ENCODE measurements at places on chromosomes 1 and 21.

DNA sequence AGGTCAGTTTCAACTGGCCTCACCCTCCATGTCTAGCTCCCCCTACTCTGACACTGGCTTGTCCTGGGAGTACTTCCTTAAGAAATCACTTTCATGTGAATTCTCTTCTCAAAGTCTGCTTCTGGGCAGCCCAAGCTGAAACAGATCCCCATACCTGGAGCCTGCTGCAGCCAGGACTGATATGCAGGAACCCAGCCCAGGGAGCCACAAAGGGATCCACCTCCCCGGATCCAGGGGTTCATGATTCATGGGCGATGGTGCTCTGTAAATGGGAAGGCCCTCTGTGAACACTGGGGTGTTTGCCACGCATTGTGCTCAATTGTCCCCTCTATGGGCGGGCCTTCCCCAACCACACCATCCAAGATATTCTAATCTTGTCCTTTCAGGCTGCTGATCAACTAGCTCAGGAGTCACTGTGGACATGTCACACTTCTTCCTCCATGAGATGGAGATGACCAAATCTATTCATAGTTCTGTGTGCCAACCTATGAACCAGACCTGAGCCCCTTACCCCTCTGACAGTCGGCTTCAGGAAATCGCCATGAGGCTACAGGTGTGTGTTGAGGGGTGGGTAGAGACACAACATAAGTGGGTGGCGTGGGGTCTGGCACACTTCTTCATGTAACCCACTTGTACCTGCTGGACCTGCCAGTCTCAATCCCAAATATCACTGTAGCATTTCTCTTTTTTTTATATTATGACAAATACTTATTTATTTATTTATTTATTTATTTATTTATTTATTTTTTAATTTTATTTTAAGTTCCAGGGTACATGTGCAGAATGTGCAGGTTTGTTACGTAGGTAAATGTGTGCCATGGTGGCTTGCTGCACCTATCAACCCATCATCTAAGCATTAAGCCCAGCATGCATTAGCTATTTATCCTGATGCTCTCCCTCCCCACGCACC is 41.8 kb downstream of the RUNX3 start:
- DNase-seq = no peak

DNA sequence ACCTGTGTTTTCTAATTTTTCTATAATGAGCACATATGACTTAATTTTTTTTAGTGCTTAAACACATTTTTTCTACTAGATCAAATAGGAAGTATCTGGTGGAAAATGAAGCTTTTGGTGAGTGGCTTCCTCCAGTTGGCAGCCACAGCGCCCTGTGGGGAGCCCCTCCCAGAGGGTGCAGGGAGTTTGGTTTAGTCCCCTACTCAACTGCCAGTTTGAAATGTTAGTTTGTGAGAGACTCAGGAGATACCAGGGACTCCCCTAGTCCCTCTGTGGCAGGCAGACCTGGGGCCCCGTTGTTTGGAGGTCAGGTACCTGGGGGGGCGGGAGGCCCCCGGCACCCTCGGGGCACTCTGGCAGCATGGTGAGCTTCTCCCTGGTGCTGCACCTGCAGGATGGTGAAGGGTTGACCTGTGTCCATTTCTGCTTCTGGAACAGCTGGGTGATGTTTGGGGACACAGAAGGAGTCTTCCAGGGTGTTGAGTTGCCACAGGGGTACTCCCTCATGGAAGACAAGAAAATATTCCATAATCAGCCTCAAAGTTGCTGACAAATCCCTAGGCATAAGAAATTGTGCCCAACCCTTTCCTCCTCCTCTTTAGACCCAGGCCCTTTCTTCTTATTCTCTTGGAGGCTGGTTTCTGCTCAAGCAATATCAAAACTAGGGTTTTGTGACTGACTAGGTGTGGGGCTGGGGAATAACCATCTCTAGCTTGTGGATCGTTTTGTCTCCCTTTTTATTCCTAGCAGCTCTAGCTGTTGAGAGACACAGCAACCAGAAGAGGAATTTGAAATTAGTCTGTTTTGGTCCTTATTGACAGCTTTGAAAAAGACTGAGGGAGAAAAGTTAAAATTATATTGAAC is 91.6 kb downstream of the ABCA4 start:
- DNase-seq = no peak

GRCh38 chr1:16474166-16474800 is 33.8 kb downstream of the NECAP2 start:
- no peak for DNase-seq

DNA sequence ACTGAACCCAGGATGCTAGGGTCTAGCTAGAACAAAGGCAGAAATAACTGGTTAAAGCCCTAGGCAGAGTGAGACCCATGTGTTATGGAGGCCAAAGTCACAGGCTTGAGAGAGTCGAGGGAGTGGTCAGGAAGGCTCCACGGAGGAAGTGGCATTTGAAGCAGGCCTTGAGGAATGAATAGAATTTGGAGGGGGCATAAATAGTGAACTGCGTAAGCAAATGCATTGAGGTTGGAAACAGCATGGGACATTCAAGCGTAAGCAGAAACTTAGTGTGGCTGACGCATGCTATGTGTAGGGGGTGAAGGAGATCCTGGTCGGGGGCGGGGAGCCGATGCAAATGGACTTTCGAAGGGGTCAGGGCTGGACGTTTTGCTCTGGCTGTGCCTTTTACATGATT is 11.5 kb downstream of the AZIN2 start:
- no peak for DNase-seq

DNA sequence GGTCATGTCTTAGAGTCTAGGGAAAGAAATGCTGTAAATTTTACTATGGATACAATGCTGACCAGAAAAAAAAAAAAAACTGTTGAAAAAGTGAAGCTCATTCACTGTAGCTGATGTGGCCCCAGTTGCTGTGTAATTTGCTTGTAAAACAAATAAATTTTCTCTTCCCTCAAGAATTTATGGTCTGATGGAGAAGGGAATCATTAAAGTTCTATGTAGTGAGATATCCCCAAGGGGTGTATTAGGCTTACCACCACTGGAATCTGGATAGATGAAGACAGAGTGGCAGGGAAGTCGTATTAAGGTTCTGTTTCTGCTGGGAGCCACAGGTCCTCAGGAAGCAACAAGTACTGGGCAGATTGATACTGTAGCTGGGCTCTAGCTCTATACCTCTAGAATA is 860.0 kb downstream of the LTN1 start:
- no peak for DNase-seq

GRCh38 chr1:168408884-168409283 is 128.2 kb downstream of the TBX19 start:
- DNase-seq = no peak

- DNase-seq = no peak
Measured at GRCh38 chr1:67552336-67552759, 122.1 kb upstream of the SERBP1 start.

- no peak for DNase-seq
Measured at GRCh38 chr1:6603915-6604558, 1.4 kb upstream of the KLHL21 start.

- DNase-seq = no peak
Measured at GRCh38 chr1:233045588-233045987, 95.2 kb downstream of the NTPCR start.

DNA sequence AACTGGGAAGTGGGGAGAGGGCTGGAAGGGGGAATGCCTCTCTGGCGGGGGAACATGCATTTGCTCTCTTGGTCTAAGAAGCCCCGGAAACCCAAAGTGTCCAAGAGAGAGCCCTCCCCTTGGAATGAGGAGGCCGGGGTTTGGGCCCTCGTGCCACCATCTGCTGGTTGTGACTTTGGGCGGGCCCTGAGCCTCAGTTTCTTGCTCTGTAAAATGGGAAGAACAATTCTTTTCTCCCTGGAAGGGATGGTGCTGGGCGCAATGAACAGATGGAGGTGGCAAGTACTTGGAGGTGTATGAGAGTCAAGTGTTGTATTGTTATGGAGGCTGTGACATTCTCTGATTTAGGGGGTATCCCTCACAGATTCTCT is 69.9 kb upstream of the TARDBP start:
- no peak for DNase-seq

DNA sequence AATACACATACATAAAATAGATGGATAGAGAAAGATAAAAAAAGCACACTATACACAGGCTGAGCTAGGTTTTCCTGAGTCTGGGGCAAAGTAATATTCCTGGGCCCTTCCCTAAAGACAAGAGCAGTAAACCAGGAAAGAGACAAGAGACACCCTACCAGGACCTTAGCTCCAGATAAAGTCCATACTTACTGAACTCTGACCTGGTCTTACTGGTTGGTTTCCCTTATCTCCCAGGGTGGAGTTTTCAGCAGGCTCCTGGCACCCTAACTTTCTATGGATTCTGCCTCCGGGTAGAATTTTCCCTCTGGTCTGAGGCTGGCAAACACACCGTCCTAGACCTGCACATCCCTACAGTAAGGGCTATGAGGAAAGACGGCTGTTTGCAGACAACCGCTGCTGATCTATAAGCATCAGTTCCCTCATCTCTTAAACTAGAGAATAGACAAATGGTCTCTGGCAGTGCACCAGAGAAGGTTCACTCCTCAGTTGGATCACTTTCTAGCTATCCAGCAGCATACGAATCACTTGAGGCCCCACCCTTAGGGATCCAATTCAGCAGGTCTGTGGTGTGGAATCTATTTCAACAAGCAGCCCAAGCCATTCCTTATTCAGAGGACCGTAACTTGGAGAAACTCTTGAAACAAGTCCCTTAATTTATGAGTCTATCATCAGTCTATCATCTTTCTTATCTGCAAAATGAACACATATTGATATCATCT is 52.0 kb downstream of the ARHGEF11 start:
- no peak for DNase-seq

GRCh38 chr1:93845538-93846205 is 33.3 kb downstream of the DNTTIP2 start:
- DNase-seq = no peak

- no peak for DNase-seq
Measured at GRCh38 chr1:55061000-55061705, 21.8 kb downstream of the PCSK9 start.

- DNase-seq = no peak
Measured at GRCh38 chr1:221494670-221495069, 247.2 kb downstream of the DUSP10 start.

- no peak for DNase-seq
Measured at GRCh38 chr1:10704368-10704882, 92.0 kb downstream of the CASZ1 start.

- DNase-seq = no peak
Measured at GRCh38 chr21:43281661-43282357, 113.0 kb downstream of the CRYAA start.

GRCh38 chr1:93350875-93351274 is 5.2 kb downstream of the DR1 start:
- no peak for DNase-seq

GRCh38 chr1:243267471-243267880 is 11.6 kb downstream of the SDCCAG8 start:
- DNase-seq = no peak

All from putamen (tissue), 1 donor.